Effector CD4-positive, alpha-beta T cell (primary cell): ENCODE measurements at places on chromosomes 16 and 17.

DNA sequence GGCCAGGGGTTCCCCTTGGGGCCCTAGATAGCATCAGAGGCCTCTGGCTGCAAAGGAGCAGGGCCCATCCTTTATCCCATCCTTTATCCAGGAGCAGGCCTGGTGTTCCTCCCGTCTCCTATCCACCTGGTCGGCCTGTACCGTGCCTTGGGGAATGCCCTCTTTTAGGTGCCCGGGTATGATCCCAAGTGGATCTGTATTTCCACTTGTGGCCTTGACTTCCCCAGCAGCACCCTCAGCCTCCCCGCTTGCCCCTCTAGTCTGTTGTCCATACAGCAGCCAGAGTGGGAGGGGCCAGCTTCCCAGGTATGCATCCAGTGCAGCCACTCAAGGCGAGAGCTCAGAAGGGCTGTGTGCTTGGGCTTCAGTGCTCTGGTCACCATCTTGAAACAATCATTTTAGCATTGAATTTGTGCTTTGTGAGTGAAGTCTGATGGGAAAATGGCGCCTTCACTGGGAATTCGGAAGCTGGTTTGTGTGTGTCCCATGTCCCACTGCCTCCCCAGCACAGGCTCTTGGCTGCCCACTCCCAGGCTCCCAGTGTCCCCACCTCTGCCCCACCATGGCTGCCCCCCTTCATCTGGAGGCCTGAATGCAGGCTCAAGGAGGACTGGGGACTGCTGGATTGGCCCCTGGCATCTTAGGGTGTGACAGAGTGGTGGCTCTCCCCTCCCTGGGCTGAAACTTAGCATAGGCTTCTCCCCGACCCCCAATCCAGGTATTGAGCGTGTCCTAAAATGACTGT is 3.3 kb upstream of the RNF112 start:
- no peak for DNase-seq

DNA sequence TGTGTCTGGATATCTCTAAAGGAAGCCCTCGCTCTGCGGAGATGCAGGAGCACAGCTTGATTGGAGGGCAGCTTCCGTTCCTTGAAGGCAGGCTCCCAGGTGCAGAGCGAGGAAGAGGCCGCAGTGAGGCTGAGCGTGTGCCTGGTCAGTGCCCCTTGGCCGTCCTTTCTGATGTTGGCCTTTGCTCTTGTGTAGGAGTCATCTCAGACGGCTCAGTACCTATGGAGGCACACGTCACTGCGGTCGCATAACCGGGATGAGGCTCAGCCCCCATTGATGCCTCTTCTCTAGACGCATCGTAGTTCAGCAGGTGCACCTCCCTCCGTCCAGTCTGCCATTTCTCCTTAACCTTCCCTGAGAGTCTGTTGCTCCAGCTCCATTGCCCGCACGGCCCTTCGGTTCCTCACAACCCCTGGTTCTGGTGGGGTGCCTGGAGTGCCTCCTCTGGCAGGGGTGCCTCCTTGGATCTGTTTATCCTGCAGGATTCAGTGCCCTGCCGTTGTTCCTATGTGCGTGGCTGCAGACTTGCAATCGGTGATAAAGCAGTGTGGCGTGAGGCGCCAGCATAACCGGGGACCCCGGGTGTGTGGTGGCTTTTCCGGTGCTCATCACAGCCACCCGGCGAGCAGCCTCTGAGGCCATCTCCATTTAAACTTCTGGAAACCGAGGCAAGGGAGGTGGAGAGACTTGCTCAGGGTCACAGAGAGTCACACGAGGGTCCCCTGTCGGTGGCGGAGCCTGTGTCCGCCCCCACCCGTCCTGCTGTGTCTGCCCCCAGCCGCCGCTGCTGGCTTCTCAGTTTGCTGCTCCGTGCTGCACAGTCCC is 188.8 kb upstream of the CHMP6 start:
- no peak for DNase-seq

- DNase-seq = no peak
These were observed 19.6 kb downstream of the TMC6 start for GRCh38 chr17:78108726-78109488.

- no peak for DNase-seq
These were observed 23.5 kb upstream of the DNAJA2 start for GRCh38 chr16:46996952-46997458.

- DNase-seq = no peak
These were observed 9.4 kb downstream of the BAHCC1 start for GRCh38 chr17:81404558-81405165.

- DNase-seq = peak; percentile 67
These were observed 17.1 kb upstream of the C17orf113 start for GRCh38 chr17:42067371-42068091.

- DNase-seq = no peak
These were observed 12.4 kb downstream of the NMT1 start for GRCh38 chr17:45073414-45074070.

GRCh38 chr16:381789-382717 is at the start of gene PGAP6:
Gene PGAP6 (minus strand): TSS chr16:381978. CDS start chr16:381821, 157 bp downstream.
- DNase-seq = peak; percentile 57
